RWPE1 (cell line): ENCODE measurements at places on chromosomes 16 and 17.

DNA sequence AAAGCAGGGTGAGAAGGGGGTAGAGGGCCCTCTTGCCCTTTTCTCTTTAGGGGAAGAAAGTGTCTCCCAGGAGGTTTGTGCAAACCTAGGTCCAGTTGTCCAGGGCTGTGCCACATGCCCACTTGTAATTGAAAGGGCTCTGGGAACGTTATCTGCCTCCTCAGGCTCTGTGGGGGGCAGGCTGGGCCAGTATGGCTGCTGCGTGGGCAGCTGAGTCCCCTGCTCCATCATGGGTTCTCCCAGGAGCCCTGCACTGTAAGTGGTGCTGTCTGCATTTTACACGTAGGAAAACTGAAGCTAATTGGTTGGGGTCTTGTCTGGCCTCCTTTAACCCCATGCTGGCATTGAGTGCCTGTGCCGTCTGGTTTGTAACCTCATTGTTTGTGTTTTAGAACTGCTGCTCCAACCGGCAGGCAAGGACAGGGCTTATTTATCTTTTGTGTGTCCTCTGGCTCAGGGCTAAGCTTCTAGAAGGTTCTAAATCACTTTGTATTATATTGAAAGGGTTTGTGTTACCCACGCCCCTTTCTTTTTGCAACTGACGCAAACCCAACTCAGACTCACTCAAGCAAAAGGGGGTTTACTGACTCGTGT, 117.7 kb upstream of the CIBAR2 start:
- no peak for DNase-seq

DNA sequence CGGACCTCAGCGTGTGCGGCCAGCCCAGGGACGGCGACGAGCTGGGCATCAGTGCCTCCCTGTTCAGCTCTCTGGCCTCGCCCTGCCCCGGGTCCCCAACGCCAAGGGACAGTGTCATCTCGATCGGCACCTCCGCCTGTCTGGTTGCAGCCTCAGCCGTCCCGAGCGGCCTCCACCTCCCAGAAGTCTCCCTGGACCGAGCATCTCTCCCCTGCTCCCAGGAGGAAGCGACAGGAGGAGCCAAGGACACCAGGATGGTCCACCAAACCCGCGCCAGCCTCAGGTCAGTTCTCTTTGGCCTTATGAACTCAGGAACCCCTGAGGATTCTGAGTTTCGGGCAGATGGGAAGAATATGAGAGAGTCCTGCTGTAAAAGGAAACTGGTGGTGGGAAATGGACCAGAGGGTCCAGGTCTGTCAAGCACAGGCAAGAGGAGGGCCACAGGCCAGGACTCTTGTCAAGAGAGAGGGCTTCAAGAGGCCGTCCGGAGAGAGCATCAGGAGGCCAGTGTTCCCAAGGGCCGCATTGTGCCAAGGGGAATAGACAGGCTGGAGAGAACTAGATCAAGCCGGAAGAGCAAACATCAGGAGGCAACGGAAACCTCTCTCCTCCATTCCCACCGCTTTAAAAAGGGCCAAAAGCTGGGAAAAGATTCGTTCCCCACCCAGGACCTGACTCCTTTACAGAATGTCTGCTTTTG, 825 bp downstream of the HASPIN start:
- no peak for DNase-seq

- peak; percentile 90 for DNase-seq
Measured at GRCh38 chr17:35433075-35433894, 985 bp upstream of the SLFN12 start.

GRCh38 chr17:55660178-55660886, 62.3 kb downstream of the TMEM100 start:
- no peak for DNase-seq

DNA sequence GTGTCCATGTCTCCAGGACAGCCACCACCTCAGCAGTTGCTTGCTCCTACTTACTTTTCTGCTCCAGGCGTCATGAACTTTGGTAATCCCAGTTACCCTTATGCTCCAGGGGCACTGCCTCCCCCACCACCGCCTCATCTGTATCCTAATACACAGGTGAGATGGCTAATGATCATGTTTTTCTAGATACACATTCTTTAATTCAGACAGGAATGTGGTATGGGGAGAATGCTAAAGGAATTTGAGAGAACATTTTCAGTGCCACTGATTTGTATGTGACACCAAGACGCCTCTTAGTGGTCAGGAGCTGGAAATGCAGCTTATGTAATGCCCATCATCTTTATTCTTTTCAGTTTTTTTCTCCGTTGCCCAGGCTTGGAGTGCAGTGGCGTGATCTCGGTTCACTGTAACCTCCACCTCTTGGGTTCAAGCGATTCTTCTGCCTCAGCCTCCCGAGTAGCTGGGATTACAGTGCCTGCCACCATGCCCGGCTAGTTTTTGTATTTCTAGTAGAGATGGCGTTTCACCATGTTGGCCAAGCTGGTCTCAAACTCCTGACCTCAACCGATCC, 8.9 kb upstream of the RAPGEFL1 start:
- DNase-seq: peak; percentile 62

DNA sequence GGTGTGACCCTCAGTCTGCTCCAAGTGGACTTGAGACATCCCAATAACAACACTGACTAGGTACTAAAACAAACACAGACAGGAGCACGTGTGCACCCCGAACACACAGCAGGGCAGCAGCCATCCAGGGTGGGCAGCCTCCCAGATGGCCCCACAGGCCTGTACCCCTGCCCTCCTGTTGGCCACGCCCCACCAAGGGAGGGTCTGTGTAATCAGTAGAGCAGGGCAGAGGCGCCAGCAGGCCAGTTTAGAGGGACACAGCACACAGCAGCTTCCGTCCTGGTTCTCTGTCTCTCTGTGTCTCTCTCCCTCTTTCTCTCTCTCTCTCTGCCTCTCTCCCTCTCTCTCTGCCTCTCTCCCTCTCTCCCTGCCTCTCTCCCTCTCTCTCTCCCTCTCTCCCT, 21.4 kb downstream of the ACTG1 start:
- DNase-seq: no peak

- no peak for DNase-seq
Measured at GRCh38 chr17:76056882-76057281, 15.4 kb downstream of the SRP68 start.

- DNase-seq: no peak
Measured at GRCh38 chr16:75461575-75461974, 2.9 kb downstream of the TMEM170A start.

- peak; percentile 93 for DNase-seq
Measured at GRCh38 chr17:83109793-83110645, 30.6 kb downstream of the METRNL start.

GRCh38 chr16:4313563-4314531, 2.0 kb upstream of the GLIS2 start:
- no peak for DNase-seq

- DNase-seq: no peak
Measured at GRCh38 chr16:4640572-4641305, 16.1 kb downstream of the MGRN1 start.

GRCh38 chr17:45170280-45170930, 8.7 kb downstream of the HEXIM2 start:
- DNase-seq: no peak

- DNase-seq: no peak
Measured at GRCh38 chr17:10050597-10051101, 145.6 kb upstream of the RCVRN start.

- DNase-seq: no peak
Measured at GRCh38 chr16:11296706-11297491, 15.8 kb upstream of the PRM1 start.

- no peak for DNase-seq
Measured at GRCh38 chr17:29096094-29096493, 53.2 kb downstream of the PIPOX start.

DNA sequence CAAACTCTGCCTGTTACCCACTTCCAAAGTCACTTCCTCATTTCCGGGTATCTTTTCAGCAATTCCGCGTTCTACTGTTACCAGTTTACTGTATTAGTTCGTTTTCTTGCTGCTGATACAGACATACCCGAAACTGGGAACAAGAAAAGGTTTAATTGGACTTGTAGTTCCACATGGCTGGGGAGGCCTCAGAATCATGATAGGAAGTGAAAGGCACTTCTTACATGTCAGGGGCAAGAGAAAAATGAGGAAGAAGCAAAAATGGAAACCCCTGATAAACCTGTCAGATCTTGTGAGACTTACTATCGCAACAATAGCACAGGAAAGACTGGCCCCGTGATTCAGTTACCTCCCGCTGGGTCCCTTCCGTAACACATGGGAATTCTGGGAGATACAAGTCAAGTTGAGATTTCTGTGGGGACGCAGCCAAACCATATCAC, 30.9 kb downstream of the PAFAH1B1 start:
- no peak for DNase-seq

- no peak for DNase-seq
Measured at GRCh38 chr16:83113317-83113716, 486.5 kb downstream of the CDH13 start.

GRCh38 chr17:64358261-64358788, 32.3 kb downstream of the PECAM1 start:
- no peak for DNase-seq

GRCh38 chr17:1607971-1608320, 20.7 kb downstream of the SLC43A2 start:
- DNase-seq: no peak

GRCh38 chr16:78556421-78556820, 457.0 kb downstream of the WWOX start:
- no peak for DNase-seq

GRCh38 chr16:71354156-71354555, 4.4 kb upstream of the CALB2 start:
- no peak for DNase-seq

- no peak for DNase-seq
Measured at GRCh38 chr16:87093804-87094555, 223.2 kb downstream of the C16orf95 start.

DNA sequence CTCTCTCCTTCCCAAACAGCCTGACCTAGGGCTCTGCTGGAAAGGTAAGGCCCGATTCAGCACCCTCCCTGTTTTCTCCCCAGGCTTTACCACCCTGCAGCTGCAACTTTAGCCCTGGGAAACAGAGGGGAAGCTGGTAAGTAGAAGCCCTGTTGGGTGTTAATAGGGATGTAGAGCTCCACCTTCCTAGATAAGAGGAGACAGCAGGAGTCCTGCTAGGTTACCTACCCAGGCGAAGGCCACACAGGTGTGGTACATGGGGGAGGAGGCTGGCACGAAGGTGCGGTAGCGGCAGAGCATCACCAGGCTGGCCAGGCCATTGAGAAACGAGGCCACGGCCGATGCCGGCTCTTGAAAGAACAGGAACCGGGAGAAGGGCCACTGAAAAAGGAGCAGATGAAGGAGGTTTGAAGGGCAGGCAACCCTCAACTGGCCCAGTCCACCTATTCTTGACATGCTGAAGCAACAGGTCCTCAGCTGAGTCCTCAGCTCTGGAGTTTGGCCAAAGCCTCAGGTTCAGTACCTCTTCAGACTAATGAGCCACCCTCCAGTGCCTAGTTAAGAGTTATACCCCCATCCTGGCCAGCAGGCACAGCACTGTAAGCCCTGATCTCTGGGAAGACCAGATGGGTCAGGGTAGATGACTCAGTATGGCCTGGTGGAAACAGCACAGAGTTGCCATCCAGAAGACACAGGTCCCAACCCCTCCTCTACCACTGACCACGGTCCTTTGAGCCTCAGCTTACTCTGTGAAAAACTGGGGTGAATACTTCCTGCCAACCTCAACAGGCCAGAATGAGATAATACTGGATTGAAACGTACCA, 3.3 kb downstream of the PGAP3 start:
- DNase-seq: no peak

GRCh38 chr16:87144232-87144631, 173.0 kb downstream of the C16orf95 start:
- DNase-seq: no peak

DNA sequence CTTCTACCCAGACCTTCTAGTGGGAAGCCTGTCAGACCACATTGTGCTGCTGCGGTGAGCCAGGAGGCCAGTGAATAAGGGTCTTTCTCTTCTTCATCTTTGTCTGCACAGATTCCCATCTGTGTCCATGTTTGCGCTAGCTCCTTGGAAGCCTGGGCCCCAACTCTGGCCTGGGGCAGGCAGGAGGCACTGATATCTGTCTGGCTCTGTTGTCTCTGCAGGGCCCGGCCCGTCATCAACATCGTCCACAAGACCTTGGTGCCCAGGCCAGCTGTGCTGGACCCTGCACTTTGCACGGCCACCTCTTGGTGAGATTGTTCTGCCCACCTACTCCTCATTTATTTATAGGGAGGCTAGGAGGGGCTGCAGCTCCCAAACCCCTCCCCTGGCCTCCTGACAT, 18.3 kb downstream of the ITGA3 start:
- DNase-seq: no peak

DNA sequence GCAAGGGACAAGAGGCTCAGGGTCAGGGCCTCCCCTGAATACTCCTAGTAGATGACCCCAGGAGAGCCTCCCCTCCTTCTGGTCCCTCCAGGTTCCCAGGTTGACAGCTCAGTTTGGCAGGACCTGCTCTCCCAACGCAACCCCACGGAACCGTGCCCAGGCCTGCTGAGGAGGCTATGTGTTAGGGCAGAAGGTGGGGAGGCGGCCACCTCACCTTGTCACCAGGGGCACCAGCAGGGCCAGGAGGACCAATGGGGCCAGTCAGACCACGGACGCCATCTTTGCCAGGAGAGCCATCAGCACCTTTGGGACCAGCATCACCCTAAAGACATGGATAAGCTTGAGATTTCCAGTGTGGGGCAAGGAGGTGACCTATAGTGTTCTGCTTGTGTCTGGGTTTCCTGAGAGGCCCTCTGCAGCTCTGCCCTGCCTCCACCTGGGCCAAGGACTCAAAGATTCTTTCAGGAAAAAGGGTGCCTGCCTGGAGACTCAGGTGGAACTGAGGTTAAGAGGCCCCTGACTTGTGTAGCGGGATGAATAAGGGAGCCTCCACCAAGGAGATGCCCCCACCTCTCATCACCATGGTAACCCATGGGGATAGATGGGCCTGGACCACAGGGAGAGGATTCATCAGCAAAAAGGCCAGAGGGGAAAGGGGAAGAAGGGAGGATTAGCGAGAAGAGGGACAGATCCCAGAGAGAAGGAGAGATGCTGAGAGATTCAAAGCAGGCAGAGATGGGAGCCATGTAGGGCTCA, 10.7 kb downstream of the COL1A1 start:
- no peak for DNase-seq

GRCh38 chr16:64830653-64831052, 291.2 kb downstream of the CDH11 start:
- no peak for DNase-seq

DNA sequence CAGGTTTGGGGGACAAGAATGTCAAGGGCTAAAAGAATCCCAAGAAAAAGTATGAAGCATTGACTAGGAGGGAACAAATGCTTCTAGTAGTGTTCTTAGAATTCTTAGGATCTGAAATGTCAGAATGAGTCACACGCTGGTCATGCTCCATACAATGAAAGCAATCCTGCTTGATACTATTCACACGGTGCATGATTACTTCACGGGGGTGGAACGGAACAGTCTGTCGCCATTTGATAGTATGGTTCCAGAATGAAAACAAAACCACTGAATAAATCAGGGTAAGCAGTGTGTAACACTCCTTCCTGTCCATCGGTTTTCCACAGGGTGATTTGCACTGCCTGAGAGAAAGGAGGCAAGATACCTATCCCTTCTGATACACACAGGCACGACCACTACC, 22.9 kb upstream of the YWHAE start:
- DNase-seq: peak; percentile 92

DNA sequence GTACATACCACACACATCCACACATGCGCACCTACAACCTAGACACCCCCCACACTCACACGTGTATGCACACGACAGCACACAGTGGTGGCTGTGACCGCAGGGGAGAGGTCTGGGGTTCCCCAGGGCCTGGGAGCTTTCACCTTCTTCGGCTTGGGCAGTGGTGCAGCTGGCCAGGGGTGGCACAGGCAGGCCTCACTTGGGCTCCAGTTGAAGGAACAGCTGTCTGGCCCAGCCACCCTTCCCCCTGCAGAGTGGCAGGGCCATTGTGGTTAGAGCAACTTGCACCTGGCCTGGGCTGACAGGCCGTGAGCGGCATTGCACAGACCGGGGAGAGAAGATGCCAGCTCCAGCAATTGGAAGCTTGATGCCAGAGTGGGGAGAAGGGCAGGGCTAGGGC, 114.5 kb upstream of the GSE1 start:
- no peak for DNase-seq
